ENCODE measurements at places on chromosomes 11 and 22.

DNA sequence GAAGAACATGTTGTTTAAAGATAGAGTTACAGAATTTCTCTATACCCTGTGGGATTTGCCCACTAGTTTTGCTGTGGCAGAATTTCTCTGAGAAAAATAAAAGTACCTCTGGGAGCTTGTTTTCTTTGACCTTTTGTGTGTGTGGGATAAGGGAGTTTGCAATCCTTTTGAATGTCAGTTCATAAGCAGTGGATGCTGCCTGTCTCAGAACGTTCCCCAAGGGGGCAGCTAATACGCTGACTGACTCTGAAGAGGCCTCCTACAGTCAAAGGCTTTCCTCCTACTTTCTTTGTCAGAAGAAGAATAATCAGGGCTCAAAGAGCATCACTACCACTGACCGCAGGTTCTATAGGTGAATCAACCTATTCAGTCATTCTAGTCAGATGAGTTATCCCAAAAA lies 140.6 kb downstream of the AASDHPPT start:
- no peak overlapping the region for H3K4me3 ChIP-seq
- H3K4me1 ChIP-seq = no peaks in the 10 kb centered on the region
- H3K27me3 ChIP-seq = peaks cover 2% of the 10 kb centered on the region
- no peaks in the 10 kb centered on the region for H3K36me3 ChIP-seq
- DNase-seq = no peak

DNA sequence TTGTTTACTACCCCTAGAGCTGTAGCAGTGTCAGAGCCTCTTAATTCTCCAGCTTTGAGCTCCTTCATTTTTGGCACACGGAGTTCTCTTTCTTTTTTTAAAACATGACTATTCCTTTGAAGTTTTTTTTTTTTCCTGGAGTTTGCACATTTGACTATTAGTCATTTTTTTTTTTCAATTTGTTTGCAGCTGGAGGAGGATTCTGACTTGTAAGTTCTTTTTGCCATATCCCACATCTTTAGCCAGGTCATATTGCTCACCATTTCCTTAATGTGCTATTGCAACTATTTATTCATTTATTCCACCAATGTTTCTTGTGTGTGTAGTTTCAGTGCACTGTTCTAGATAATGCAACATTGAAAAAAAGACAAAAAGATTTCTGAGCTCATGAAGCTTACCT lies 166.3 kb upstream of the ARHGAP20 start:
- no peaks in the 10 kb centered on the region for H3K4me1 ChIP-seq
- no peaks in the 10 kb centered on the region for H3K27me3 ChIP-seq
- no peak for DNase-seq

DNA sequence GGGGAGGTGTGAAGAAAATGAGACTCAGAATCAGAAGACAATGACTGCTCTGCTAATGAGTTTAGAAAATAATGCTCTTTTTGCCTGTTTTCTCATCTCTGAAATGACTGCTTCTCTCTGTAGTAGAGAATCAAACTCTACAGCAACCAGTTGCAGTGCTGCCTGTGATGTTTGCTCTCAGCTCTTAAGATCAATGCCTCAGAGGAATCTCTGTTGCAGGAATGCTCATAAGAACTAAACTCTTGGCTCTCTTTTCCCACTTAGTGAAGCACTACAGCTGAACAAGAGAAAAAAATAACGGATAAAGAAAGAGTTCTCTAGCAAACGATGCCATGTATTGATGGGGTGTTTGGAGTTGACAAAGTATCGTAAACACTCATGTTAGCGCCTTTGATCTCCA lies 203.5 kb upstream of the SYN3 start:
- H3K4me1 ChIP-seq = no peaks in the 10 kb centered on the region
- H3K36me3 ChIP-seq = no peaks in the 10 kb centered on the region
- H3K4me3 ChIP-seq = no peak overlapping the region
- no peak overlapping the region for H3K27ac ChIP-seq
- DNase-seq = no peak

GRCh38 chr11:75577207-75577606 lies 15.2 kb downstream of the SERPINH1 start:
- no peak overlapping the region for H3K27ac ChIP-seq
- peak; percentile 58 for DNase-seq
- peaks cover 9% of the 10 kb centered on the region for H3K4me1 ChIP-seq
- H3K27me3 ChIP-seq = no peaks in the 10 kb centered on the region
- peaks cover 8% of the 10 kb centered on the region for H3K36me3 ChIP-seq

GRCh38 chr22:19344420-19344819 lies 52.9 kb upstream of the CLTCL1 start:
- no peak for DNase-seq
- H3K4me3 ChIP-seq = no peak overlapping the region
- H3K27me3 ChIP-seq = no peaks in the 10 kb centered on the region
- H3K36me3 ChIP-seq = peaks cover 37% of the 10 kb centered on the region

GRCh38 chr11:46369458-46370152 lies 11.9 kb upstream of the MDK start:
- peak overlapping the region; percentile 60 for H3K27ac ChIP-seq
- no peak overlapping the region for H3K4me3 ChIP-seq
- peaks cover 67% of the 10 kb centered on the region for H3K36me3 ChIP-seq
- no peaks in the 10 kb centered on the region for H3K27me3 ChIP-seq

DNA sequence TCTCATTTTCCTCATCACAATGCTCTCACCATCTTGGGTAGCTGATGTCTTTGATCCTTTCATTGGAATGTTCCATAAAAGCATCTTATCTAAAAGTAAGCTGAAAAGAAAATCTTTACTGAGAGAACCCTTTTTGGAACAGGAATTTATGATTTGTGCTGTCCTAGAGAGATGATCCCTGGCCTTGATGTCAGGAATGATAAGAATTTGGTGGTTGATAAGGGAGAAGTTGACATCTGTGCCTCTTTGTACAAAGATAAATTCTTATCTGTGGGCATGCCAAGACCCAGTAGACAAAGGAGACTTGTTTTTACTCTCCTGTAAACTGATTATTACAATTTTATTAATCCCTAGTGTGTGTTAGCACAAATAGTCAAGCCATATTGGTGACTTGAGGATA lies 36.9 kb downstream of the NAALAD2 start:
- H3K36me3 ChIP-seq = no peaks in the 10 kb centered on the region
- no peak overlapping the region for H3K4me3 ChIP-seq
- no peak for DNase-seq
- H3K27me3 ChIP-seq = peaks cover 21% of the 10 kb centered on the region
